Stimulated activated CD8-positive, alpha-beta memory T cell treated with anti-CD3 and anti-CD28 coated beads, Interleukin-2, amount 100 ng/mL, for 1 hour (primary cell): ENCODE measurements at places on chromosomes 7 and 10.

DNA sequence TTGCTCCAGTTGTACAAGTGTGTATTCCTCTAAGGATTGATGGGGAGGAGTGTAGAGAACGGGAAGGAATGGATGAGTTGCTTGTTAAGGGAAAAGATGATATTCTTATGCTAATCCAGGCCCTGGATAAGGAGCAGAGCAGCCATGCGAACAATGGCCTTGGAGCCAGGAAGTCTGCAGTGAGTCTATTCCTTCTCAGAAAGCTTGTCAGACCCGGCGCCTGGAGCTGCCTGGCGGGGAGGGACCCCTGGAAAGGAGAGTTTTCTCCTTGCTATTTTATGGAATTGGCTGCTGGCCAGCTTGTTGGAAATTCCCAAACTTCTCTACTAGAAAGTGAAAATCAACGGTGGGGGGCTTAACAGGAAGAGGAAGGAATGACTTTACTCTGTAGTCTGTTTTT, 89.1 kb downstream of the MMRN2 start:
- DNase-seq = no peak

GRCh38 chr7:71408271-71408670, 276.3 kb downstream of the GALNT17 start:
- DNase-seq = no peak

- DNase-seq = no peak
Observed at GRCh38 chr7:11330208-11330607, 356.5 kb downstream of the PHF14 start.

DNA sequence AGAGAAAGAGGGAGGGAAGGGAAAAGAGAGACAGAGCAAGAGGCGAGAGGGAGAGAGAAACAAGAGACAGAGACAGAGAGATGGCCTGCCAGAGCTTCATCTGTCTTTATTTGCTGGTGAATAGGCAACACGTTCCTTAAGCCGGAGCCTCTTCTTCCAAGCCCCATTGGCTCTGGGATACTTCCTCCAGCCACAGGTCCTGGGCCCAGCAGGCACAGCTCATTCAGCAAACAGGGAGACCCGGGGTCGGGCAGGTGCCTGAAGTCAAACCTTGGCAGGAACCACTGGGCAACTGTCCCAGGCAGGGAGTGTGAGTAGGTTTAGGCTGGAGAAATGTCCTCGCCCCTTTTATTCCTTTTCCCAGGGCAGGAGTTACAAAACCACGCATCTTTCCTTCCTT, 68.2 kb downstream of the MYL10 start:
- no peak for DNase-seq

GRCh38 chr10:6916601-6917000, 336.5 kb upstream of the PRKCQ start:
- no peak for DNase-seq

DNA sequence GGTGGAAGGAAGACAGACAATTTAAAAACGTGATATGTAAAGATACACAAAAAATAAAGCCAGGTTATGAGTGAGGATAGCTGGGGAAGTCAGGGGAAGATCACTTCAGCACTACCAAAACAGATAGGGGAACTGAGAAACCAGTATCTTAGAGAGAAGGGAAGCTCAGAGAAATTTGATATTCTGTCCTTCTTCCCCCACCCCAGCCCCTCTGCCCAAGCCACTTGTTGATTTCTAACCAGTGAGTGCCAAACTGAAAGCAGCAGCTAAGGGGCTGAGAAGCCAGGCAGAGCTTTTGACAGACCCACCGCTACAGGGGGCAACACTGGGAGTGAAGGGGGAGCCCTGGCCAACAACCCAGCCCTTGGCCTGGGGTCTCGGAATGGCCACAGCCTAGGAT, 9.1 kb upstream of the SLC29A3 start:
- DNase-seq = no peak

DNA sequence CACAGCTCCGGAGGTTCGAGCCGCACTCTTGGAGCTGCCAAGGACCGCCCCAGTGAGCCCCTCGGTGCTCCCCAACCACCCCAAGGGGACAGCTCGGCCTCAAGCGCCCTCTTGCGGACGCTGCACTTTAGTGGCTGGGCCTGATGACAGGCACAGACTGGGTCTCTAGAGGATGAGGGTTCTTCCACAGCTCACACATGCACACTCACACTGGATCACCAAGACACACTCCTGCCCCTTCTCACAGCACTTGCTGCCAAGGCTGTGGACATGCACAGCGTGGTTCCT, 2.1 kb downstream of the RET start:
- DNase-seq = no peak

- no peak for DNase-seq
Observed at GRCh38 chr10:96548589-96548988, 34.9 kb upstream of the TLL2 start.

GRCh38 chr7:1121886-1122831, 34.2 kb downstream of the GPER1 start:
- no peak for DNase-seq

GRCh38 chr7:130814778-130815335, 80.8 kb upstream of the KLF14 start:
- DNase-seq = no peak

DNA sequence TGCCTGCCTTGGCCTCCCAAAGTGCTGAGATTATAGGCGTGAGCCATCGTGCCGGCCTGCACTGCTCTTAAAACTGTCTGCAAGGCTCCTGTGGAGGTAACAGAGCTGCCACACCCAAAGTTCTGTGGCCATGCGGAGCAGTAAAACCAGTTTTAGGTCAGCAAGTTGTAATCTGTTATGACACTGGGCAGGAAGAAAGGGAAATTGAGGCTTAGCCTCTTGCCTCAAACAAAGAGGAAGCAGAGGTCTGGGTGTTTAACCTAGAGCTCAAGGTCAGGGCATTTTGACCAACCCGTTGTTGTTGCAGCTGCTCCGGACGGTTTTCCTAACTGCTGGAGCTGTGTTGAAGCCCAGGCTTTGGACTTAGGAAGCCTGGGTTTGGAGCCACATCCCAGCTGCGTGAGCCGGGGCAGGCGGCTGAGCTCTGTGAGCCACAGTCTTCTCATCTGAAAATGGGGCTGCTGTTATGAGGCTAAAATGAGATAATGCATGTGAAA, 7.4 kb upstream of the RRP12 start:
- DNase-seq = no peak

DNA sequence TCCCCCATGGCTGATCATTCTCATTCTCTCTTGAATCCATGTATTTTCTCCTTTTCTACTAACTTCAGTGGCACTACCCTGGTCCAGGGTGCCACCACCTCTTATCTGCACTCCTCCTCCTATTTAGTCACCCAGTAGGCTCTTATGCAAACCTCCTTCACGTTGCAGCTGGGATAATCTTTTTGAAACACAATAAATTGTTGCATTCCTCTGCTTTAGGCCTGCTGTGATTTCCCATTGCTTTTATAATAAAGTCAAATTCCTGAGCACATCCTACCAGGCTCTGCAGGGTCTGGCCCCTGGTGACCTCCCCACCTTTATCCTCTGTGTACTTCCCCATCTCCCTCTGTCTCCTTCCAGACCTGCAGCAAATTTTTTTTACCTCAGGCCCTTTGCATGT, 112.7 kb upstream of the KIAA1217 start:
- no peak for DNase-seq

- no peak for DNase-seq
Observed at GRCh38 chr7:19853261-19853832, 79.9 kb upstream of the TMEM196 start.

DNA sequence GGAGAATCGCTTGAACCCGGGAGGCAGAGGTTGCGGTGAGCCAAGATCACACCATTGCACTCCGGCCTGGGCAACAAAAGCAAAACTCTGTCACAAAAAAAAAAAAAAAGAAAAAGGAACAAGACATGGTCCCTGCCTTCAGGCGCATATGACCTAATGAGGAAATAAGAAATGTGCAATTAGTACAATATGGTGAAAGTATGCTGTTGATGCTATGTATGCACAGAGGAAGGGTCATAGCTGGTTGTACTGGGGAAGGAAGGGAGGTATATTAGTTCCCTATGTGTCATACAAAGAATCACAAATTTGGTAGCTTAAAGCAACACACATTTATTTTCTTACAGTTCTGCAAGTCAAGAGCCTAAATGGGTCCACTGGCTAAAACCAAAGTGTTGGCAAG, 97.8 kb upstream of the MPP7 start:
- no peak for DNase-seq

DNA sequence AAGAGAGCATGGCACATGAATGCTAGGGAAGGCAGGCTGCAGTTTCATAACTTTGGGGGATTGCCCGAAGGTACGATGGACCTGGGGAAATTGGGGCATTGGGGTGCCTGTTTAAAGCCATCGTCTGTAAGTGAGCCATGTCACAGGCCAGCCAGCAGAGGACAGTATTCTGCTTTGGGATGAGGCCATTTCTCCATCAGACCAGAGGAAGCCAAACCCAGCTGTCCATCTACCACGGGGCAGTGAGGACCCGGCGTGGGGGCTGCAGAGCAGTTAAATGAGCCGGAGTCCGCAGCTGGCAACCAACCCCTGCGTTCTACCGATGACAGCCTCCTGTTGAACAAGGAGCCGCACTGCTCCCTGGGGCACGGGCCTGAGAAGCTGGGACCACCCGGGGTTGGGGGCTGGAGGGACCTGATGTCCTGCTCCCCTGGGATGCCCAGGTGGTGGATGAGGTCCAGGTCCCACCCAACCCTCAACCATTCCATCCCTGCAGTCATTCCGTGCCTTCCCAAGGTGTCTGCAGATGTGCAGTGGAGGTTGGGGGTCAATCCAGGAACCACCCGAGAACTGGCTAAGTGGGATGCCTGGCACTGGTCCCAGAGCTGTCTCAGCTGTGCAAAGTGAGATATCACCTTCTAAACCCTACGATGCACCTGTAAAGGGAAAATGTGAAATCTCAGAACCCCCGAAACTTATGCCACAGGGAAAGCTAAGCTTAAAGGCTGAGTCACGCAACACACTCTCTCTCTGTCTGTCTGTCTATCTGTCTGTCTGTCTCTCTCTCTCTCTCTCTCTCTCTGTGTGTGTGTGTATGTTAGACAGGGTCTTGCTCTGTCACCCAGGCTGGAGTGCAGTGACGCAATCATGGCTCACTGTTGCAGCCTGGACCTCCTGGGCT, 12.1 kb upstream of the RHBDD2 start:
- peak; percentile 2 for DNase-seq

GRCh38 chr7:40843338-40843985, 708.7 kb downstream of the SUGCT start:
- no peak for DNase-seq

- DNase-seq = no peak
Observed at GRCh38 chr10:124092860-124093773, at the start of gene CHST15. Gene CHST15, minus strand, starts transcription at chr10:124093598. Its CDS starts 47,386 bp downstream, at chr10:124046212.

DNA sequence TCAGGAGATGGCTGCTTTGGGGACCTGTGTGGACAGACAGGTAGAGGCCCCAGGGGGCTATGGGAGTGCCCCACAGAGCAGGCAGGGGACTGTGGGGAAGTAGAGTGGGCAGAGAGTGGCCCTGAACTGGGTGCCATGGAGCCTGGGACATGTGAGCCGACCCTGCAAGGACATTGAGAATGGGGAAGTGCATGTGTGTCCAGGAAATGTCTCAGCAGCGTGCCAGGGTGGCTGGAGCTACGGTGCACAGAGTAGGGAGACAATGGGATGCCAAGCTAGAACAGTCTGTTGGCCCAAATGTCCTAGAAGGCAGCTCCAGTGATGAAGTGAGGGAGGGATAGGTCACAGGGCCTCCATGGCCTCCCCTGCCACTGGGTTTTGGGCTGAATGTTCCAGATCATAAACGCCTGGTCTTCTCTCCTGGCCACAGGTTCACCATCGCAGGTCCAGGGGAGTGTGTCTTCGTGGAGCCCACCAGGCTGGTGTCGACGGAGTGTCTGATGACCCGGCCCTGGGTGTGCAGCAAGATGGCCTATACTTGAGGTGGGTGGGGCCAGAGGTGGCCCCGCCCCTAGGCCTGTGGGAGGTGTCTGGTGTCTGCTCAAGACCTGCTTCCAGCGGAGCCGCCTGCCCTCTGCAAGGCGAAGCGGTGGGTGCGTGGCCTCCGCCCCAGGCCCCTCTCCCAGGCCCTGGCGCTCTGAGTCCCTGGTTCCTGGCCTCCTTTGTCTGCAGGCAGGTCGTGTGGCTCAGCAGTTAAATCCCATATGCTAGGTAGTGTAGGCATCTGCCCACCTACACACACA, 20.5 kb downstream of the CLEC2L start:
- no peak for DNase-seq

DNA sequence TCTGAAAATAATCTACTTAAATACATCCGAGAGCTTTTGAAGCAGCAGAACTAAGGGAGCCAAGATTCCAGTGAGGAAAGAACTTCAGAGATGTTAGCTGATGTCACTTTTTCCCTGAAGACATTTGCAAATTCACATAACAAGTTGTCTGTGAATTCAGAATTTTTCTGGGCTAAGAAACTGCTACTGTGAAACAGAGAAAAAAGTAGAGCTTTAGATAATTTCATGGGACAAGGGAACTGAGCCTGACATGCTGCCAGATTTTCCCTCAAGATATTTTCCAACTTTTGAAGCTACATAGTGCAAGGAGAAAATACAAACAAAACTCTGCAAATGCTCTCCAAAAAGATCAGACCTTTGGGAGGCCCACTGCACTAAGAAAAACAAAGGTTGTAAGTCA, 484.2 kb downstream of the ANKRD7 start:
- no peak for DNase-seq

GRCh38 chr10:91602868-91603568, 29.9 kb downstream of the PPP1R3C start:
- DNase-seq = no peak

- peak; percentile 16 for DNase-seq
Observed at GRCh38 chr7:77696643-77697534, 630 bp downstream of the RSBN1L start.

DNA sequence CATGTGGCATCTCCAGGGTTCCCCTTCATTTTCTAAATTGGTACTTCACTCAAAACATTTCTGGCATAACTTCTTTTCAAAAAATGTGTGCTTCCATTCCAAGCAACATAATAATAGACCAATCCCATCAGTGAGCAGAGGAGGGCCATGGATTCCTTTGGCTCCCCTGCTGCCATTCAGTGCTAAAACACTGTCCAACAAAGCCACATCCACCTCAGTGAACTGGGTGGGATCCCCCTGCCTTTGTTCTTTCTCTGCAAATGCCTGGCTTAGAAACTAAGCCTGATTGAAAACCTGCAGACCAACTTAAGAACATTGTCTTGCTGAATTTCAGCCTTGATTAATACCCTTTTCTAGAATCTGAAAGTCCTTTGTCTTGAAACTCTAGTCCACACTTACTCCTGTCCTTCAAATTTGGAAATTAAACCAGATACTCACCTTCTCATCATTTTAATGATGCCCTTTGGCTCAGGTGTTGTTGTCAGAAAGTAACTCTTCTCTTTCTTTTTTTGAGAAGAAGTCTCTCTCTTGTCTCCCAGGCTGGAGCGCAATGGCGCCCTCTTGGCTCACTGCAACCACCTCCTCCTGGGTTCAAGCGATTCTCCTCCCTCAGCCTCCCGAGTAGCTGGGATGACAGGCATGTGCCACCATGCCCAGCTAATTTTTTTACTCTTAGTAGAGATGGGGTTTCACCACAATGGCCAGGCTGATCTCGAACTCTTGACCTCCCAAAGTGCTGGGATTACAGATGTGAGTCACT, 132.3 kb downstream of the PLXNA4 start:
- DNase-seq = no peak

GRCh38 chr10:13585195-13585751, 1.5 kb upstream of the PRPF18 start:
- DNase-seq = no peak

- peak; percentile 78 for DNase-seq
Observed at GRCh38 chr7:151013733-151014497, 10.4 kb downstream of the ATG9B start.

- DNase-seq = no peak
Observed at GRCh38 chr7:16063716-16064675, 357.3 kb downstream of the CRPPA start.
